Stimulated activated CD4-positive, alpha-beta T cell treated with anti-CD3 and anti-CD28 coated beads, Interleukin-1b, Interleukin-23, amount 100 ng/mL, for 1 hour (primary cell): ENCODE measurements at places on chromosomes 13 and 19.

- DNase-seq = no peak
Observed at GRCh38 chr13:35858665-35859064, 272.5 kb downstream of the DCLK1 start.

DNA sequence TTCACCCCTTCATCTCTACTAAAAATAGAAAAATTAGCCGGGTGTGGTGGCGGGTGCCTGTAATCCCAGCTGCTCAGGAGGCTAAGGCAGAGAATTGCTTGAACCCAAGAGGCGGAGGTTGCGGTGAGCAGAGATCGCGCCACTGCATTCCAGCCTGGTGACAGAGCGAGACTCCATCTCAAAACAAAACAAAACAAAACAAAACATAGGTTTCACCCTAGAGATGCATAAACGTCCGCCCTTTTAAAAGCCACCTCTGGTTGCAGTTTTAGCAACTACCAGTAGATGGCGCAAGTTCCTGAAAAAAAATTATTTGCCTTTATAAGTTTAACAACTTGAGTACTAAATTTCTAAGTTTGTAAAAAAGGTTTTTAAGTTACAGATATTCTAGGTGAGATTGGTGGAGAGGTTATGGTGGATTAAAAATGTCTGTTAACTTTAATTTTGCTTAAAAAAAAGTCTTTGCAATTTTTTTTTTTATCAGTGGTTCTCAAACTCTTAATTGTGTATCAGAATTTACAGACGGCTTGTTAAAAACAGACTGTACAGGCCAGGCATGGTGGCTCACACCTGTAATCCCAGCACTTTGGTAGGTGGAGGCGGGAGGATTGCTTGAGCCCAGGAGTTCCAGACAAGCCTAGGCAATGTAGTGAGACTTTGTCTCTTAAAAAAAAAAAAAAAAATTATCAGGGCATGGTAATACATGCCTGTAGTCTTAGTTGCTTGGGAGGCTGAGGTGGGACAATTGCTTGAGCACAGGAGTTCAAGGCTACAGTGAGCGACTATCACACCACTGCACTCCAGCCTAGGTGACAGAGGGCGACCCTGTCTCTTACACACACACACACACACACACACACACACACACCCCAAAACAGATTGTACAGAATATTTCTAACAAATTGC, 42.1 kb downstream of the NAA16 start:
- DNase-seq = peak; percentile 9

DNA sequence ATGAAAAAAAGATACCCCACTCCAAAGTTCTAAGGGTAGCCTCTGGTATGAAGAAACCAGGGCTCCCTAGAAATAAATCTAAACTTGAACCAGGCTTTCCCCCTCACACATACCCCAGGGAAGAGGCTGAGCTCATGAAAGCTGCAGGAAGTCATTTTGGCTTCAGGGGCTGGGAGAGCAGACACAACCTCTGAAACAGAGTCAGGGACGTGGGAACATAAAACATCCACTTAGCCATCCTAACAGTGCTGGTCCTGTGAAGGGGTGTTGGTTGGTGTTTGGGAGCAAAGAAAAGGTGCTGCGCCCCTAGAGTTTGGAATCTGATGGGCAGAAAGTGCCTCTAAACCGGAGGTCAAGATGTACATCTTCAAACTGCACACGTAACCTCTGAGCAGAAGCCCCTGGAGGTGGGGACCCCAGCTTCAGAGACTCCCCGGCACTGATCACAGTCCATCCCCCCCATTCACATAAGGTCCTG, 15.8 kb downstream of the RAB3D start:
- no peak for DNase-seq

GRCh38 chr19:43966079-43966694, 15.2 kb downstream of the ZNF221 start:
- DNase-seq = no peak

DNA sequence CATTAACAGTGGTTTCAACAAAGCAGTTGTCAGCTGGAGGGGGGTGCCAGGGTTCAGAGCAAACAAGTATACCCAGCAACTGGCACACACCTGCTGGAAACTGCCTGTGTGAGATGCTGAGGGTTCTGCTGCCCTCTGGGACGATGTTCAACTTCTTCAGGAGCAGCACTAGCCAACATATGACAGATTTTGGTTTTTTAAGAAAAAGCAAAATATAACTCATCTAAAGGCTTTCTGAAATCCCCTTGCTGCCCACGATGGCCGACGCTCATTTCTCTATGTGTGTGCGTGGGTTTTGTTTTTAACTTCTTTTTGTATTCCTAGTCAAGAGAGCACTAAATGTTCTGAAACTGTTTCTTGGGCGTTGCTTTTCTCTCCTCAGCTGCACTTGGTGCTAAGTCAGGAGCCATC, 79.9 kb downstream of the MRPL57 start:
- DNase-seq = no peak

DNA sequence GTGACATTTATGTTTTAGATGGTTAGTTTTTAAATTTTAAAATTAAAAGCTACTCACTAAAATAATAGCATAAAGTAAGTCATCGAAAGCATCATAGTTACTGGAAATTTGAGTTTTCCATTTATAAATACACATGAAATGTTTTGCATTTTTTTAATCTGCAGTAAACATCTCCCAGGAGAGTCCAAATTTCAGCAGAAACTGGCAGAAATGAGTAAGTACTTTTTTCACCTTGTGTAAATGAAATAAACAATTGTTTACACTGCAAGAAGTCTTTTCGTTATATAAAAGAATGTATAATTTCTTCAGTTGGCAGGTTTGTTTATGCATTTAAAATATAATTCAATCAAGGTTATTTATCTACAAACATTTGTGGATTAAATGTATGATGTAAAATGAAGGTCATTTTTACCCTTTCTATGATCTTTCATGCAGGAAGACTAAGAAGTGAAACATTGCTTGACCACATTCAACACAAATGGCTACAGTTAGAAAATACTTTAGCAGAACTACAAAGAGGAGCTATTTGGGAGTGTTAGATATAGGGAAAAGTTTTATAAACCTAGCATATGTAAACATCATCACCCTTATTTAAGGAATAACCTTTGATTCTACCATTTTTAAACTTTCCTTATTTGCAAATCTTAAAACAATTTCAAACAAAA, 55.6 kb downstream of the RCBTB2 start:
- DNase-seq = no peak
